ENCODE measurements at places on chromosomes 1 and 21. TPM values are rescaled to one million over a fixed set of nuclear protein-coding genes. Genes with fewer than 3 reads are reported as not detected.

OLIG2 gene
- not detected for total RNA-seq

SMIM11 gene
- total RNA-seq: 6.8 TPM

SHE gene
- 6.9 TPM for total RNA-seq

LCE3E gene
- not detected for total RNA-seq

OR2G6 gene
- not detected for total RNA-seq

MARK1 gene
- total RNA-seq: 4.2 TPM

GPX7 gene
- total RNA-seq: 15.3 TPM

LRRC41 gene
- total RNA-seq: 80.4 TPM

- no peaks in the 10 kb centered on the region for H3K27me3 ChIP-seq
- no peaks in the 10 kb centered on the region for H3K36me3 ChIP-seq
- H3K27ac ChIP-seq: no peak overlapping the region
- H3K4me3 ChIP-seq: no peak overlapping the region
- DNase-seq: no peak
- H3K4me1 ChIP-seq: peaks cover 6% of the 10 kb centered on the region
Measured at GRCh38 chr1:169024800-169025271, 81.7 kb upstream of the ATP1B1 start.

DNA sequence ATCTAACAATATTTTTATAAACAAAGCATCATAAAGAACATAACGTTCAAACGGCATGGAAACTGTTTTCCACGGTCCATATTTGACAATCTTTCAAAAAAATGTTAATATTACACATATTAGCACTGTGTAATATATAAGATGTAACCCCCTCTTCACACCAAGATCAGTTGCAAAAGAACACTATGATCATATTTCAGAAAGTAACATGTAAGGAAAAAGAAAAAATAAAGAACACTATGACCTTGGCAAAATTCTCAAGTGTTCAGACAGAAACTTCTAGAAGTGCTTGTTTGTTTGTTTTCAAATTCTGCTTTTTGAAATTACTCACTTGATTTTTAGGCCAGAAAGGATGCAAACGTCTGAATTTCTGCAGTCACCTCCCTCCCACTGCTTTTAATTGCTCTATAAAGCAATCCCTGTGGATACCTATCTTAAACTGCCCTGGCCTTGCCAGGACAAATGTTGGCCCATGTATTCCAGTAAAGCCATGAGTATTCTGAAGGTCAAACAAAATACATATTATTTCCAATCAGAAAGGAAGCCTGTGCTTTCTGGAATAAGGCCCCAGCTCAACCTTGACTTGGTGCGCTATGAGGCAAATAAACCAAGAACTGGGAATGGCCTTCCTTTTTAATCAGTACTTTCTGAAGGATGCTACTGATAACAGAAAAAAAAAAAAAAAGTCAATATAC lies 68.6 kb downstream of the TGFBR3 start:
- H3K27me3 ChIP-seq: no peaks in the 10 kb centered on the region
- H3K4me1 ChIP-seq: peaks cover 25% of the 10 kb centered on the region
- no peak overlapping the region for H3K4me3 ChIP-seq

- H3K4me1 ChIP-seq: peaks cover 3% of the 10 kb centered on the region
- H3K36me3 ChIP-seq: no peaks in the 10 kb centered on the region
- H3K27me3 ChIP-seq: no peaks in the 10 kb centered on the region
- no peak for DNase-seq
- H3K4me3 ChIP-seq: no peak overlapping the region
Measured at GRCh38 chr1:225484657-225485214, 56.9 kb upstream of the LBR start.

- H3K36me3 ChIP-seq: no peaks in the 10 kb centered on the region
- no peak overlapping the region for H3K4me3 ChIP-seq
- no peaks in the 10 kb centered on the region for H3K27me3 ChIP-seq
- no peaks in the 10 kb centered on the region for H3K4me1 ChIP-seq
- DNase-seq: no peak
Measured at GRCh38 chr1:212396638-212397037, 18.0 kb downstream of the PACC1 start.

- H3K36me3 ChIP-seq: no peaks in the 10 kb centered on the region
- no peak for DNase-seq
- no peak overlapping the region for H3K27ac ChIP-seq
- no peak overlapping the region for H3K4me3 ChIP-seq
Measured at GRCh38 chr21:46217511-46218196, 10.9 kb downstream of the LSS start.

- H3K27ac ChIP-seq: no peak overlapping the region
- no peaks in the 10 kb centered on the region for H3K27me3 ChIP-seq
- H3K4me1 ChIP-seq: peaks cover 2% of the 10 kb centered on the region
- H3K36me3 ChIP-seq: no peaks in the 10 kb centered on the region
Measured at GRCh38 chr1:54462597-54463258, 56.5 kb upstream of the SSBP3 start.

- no peaks in the 10 kb centered on the region for H3K27me3 ChIP-seq
- no peaks in the 10 kb centered on the region for H3K4me1 ChIP-seq
- H3K27ac ChIP-seq: no peak overlapping the region
- no peak for DNase-seq
- no peaks in the 10 kb centered on the region for H3K36me3 ChIP-seq
Measured at GRCh38 chr1:51203121-51203873, 32.8 kb upstream of the RNF11 start.

- no peak overlapping the region for H3K27ac ChIP-seq
- H3K27me3 ChIP-seq: no peaks in the 10 kb centered on the region
- H3K4me3 ChIP-seq: peak overlapping the region; percentile 19
- DNase-seq: peak; percentile 45
Measured at GRCh38 chr1:13782634-13783360, 82.8 kb downstream of the PRDM2 start.

- H3K27ac ChIP-seq: no peak overlapping the region
- H3K4me3 ChIP-seq: no peak overlapping the region
- no peak for DNase-seq
- H3K4me1 ChIP-seq: no peaks in the 10 kb centered on the region
- H3K27me3 ChIP-seq: no peaks in the 10 kb centered on the region
Measured at GRCh38 chr1:33710967-33711366, 152.9 kb upstream of the HMGB4 start.

DNA sequence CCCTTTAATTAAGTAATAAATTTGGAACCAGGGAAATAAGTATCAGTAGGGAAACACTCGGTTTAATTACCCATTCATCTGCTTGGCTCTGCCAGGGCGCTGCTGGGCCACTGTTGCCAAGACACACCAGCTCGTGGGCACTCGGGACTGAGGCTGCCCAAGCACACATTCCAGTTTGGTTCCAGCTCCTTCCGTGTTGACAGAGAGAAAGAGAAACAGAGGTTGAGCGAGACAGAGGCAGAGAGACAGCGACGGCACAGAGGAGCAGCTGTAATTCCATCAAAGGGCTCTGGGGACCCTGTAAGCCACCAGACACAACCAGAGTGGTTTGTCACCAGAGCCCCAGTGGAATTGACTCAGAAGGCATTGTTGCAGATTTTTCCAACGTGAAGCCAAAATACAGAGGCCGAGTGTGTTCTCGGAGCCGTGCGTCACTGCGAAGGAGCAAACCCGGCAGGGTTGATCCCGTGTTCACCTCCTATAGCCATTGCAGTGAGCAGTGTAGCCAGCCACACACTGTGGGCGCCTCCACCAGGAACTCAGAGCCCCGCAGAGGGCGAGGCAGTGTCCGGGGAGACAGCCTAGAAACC lies 33.5 kb downstream of the SYF2 start:
- no peak overlapping the region for H3K27ac ChIP-seq
- H3K4me1 ChIP-seq: no peaks in the 10 kb centered on the region
- no peaks in the 10 kb centered on the region for H3K36me3 ChIP-seq
- DNase-seq: no peak

DNA sequence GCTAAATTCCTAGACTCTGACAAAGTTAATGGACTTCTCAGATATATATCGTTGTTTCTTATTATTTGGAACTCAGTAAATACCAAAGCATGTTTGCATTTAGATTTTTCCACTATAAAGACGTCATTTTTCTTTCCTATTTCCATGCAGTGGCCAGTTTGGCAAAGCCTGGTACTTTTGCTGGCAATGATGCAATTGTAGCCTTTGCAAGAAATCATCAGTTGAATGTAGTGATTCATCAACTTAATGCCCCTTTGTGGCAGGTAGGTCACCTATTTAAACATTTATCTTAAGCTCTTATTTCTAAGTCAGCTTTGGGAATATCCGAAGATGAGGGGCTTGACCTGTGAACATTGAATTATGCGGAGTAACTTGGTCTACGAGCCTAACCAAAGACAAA lies 12.0 kb downstream of the OTUD3 start:
- no peak overlapping the region for H3K4me3 ChIP-seq
- no peaks in the 10 kb centered on the region for H3K36me3 ChIP-seq
- DNase-seq: no peak
- H3K27ac ChIP-seq: no peak overlapping the region
- no peaks in the 10 kb centered on the region for H3K4me1 ChIP-seq
- H3K27me3 ChIP-seq: no peaks in the 10 kb centered on the region

DNA sequence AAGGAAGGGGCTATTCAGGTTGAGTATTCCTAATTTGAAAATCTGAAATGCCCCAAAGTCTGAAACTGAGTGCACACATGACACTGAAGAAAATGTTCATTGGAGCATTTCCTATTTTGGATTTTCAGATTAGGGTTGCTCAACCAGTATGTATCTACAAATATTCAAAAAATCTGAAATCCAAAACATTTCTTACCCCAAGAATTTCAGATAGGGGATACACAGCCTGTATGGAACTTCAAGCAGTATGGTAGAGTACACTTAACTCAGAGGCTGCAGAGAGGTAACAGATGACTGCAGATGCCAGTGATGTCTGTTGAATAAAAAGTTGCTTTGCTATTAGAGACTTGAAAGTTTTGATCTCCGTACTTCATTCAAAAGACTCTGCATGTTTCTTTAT lies 19.0 kb downstream of the YTHDF2 start:
- no peaks in the 10 kb centered on the region for H3K36me3 ChIP-seq
- no peaks in the 10 kb centered on the region for H3K27me3 ChIP-seq
- no peak overlapping the region for H3K27ac ChIP-seq
- no peak overlapping the region for H3K4me3 ChIP-seq

- peaks cover 21% of the 10 kb centered on the region for H3K4me1 ChIP-seq
- H3K27ac ChIP-seq: no peak overlapping the region
- no peak overlapping the region for H3K4me3 ChIP-seq
- no peaks in the 10 kb centered on the region for H3K27me3 ChIP-seq
- H3K36me3 ChIP-seq: no peaks in the 10 kb centered on the region
- peak; percentile 53 for DNase-seq
Measured at GRCh38 chr1:155007251-155007828, 4.7 kb downstream of the ZBTB7B start.

- DNase-seq: no peak
- H3K36me3 ChIP-seq: no peaks in the 10 kb centered on the region
- H3K27ac ChIP-seq: no peak overlapping the region
- no peak overlapping the region for H3K4me3 ChIP-seq
- no peaks in the 10 kb centered on the region for H3K4me1 ChIP-seq
Measured at GRCh38 chr1:203197625-203198024, 11.1 kb upstream of the CHI3L1 start.

GRCh38 chr1:36109041-36109679 lies 15.9 kb downstream of the COL8A2 start:
- H3K4me3 ChIP-seq: no peak overlapping the region
- H3K27ac ChIP-seq: no peak overlapping the region
- H3K4me1 ChIP-seq: no peaks in the 10 kb centered on the region
- no peak for DNase-seq
- no peaks in the 10 kb centered on the region for H3K36me3 ChIP-seq

GRCh38 chr1:35574655-35575415 lies 1.7 kb downstream of the TFAP2E start:
- H3K36me3 ChIP-seq: no peaks in the 10 kb centered on the region
- no peak overlapping the region for H3K27ac ChIP-seq
- peaks cover 7% of the 10 kb centered on the region for H3K4me1 ChIP-seq
- H3K4me3 ChIP-seq: no peak overlapping the region
- no peak for DNase-seq

DNA sequence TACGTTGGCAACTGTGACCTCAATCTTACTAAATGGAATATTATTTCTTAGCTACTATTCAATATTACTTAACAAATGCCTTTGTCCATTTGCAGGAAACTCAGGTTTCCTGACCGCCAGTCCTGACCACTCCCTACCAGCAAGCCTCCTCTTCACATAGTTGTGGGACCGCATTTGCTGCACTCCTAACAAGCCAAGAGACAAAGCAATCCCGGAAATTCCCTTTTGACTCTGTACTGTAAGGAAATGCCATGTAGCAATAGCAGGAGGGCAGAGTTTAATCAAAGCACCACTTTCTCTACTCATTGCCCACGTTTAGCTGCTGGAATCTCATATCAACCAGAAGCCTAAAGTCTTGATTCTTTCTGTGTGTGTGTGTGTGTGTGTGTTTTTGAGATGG lies 28.1 kb upstream of the ACBD6 start:
- H3K4me1 ChIP-seq: no peaks in the 10 kb centered on the region
- H3K36me3 ChIP-seq: no peaks in the 10 kb centered on the region
- no peak overlapping the region for H3K4me3 ChIP-seq
- no peaks in the 10 kb centered on the region for H3K27me3 ChIP-seq

- H3K27ac ChIP-seq: no peak overlapping the region
- H3K4me3 ChIP-seq: no peak overlapping the region
- no peak for DNase-seq
- no peaks in the 10 kb centered on the region for H3K4me1 ChIP-seq
Measured at GRCh38 chr21:29958551-29958950, 18.8 kb upstream of the GRIK1 start.

DNA sequence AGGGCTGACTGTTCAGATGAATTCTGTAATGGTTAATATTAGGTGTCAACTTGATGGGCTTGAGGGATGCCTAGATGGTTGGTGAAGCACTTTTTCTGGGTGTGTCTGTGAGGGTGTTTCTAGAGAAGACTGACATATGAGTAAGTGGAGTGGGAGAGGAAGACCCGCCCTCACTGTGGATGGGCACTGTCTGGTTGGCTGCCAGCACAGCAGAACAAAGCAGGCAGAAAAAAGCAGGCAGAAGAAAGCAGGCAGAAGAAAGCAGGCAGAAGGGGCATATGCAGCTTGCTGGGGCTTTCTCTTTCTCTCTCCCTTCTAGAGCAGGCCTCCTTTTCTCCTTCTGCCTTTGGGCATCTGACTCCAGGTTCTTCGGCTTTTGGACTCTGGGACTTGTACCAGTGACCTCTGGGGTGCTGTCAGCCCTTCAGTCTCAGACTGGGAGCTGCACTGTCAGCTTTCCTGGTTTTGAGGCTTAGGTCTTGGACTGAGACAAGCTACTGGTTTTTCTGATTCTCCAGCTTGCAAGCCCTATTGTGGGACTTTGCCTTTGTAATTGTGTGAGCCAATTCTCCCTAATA lies 42.9 kb upstream of the CD2 start:
- H3K27ac ChIP-seq: no peak overlapping the region
- no peak overlapping the region for H3K4me3 ChIP-seq

GRCh38 chr1:10932088-10932487 lies 80.4 kb upstream of the TARDBP start:
- H3K27ac ChIP-seq: no peak overlapping the region
- no peaks in the 10 kb centered on the region for H3K27me3 ChIP-seq
- no peak overlapping the region for H3K4me3 ChIP-seq
- DNase-seq: no peak
- no peaks in the 10 kb centered on the region for H3K36me3 ChIP-seq

DNA sequence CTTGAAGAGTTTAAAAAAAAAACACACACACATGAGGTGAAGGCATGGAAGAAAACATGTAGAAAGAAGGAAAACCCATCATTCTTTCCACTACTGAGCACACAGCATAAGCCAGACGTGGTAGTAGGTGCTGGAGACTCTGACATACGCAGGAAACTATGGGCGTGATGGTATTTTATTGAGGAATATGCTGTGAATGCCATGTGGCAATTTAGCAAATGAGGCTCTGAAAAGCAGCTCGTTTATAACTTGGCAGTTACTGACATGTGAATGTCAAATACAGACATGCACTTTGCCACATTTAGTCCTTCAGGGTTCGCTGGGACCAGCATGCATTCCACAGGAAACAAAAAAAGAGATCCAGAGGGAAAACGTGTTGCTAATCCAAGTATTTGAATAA lies 74.3 kb upstream of the IFNAR2 start:
- no peaks in the 10 kb centered on the region for H3K4me1 ChIP-seq
- H3K27ac ChIP-seq: no peak overlapping the region
- no peaks in the 10 kb centered on the region for H3K36me3 ChIP-seq
- no peak for DNase-seq
- no peak overlapping the region for H3K4me3 ChIP-seq
- H3K27me3 ChIP-seq: no peaks in the 10 kb centered on the region
